ENCODE measurements at places on chromosomes 7 and 10.

DNA sequence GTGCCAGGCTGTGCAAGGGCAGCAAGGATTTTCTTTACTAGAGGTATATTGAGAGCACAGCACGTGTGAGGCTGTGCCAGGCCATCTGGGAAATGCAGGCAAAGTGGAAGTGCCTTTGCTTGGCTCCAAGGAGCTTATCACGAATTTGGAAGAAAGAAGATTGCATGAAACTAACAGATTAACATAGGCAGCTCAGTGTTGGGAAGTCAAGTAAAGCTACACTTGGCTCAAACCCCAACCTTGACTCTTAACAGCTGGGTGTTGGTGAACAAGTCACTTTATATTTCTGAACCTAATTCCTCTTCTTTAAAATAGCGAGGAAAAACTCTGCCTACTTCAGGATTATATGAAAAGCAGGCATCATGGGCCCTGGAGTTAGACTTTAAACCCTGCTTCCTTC lies 105.2 kb downstream of the PLCE1 start:
- no peak for DNase-seq

GRCh38 chr10:70223728-70224127 lies 9.5 kb downstream of the PPA1 start:
- DNase-seq, result no peak

DNA sequence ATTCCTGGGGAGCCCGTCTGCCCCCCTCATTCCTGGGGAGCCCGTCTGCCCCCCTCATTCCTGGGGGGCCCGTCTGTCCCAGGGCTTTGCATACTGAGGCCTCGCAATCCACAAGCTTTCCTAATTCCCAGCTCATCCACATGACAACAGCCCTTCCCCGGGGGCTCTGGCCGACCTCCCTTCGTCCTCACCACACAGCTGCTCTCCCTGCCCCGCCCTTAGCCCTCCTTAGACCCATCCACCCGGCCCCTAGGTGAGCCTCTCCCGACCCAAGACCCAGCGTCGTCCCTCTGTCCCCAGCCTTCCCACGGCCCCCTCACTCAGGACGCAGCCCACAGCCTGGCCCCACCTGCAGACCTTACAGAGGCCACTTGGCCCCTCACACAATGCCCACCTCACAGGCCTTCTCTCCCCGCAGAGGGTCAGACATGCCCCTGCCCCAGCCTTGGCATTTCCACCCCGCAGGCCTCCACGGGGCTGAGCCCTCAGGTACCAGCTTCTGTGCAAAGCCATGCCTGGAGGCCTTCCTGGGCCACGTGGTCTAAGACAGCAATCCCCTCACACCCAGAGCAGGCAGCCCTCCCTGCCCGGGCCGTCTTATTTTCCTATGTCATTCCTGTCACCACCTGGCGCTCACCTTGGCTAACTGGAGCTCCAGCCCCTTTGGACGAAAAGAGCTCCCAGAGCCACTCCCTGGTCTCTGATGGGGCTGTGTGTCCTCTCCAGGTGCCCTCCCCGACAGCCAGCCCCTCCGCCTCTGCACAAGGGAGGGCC lies 3.5 kb upstream of the FAM20C start:
- DNase-seq, result no peak

DNA sequence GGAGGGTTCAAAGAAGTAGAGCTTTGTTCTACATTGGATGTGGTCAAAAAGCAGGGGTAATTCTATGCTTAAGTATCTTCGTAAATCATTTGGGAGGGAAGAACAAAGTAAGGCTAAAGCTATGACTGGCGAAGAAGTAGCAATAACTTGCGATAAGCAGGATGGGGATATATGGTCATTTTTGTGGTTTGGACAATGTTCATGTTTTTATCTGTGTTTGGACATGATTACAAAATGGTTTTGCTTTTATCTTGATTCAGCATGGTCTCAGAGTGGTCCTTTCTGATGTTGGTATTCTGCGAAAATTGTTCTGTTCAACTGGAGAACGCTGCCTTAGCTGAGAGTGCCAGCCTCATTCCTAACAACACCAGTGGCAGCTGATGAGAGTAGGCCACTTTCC lies 208.8 kb downstream of the SEMA3A start:
- no peak for DNase-seq

GRCh38 chr10:43399320-43400310 lies 9.4 kb downstream of the HNRNPF start:
- DNase-seq, result no peak

DNA sequence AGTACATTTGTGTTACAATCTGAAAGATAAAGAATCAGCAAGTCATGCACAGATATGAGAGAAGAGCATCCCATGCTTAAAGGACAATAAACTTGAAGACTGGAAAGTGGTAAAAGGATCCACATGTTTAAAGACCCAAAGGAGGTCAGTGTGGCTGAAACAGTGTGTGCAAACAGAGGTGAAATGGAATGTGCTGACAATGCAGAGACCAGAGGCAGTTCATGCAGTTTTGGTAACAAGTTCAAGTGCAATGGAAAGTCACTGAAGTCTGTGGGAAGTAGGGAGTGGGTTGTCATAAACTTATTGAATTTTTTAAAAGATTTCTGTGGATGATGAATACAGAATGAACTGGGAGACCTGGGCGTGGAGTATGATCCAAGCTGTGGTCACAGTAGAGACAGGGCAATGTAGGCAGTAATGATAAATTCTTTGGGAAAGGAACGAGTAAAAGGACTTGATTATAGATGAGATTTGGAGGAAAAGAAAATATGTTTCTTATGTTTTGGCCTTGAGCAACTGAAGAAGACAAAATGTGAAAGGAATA lies 408.0 kb downstream of the HGF start:
- no peak for DNase-seq

DNA sequence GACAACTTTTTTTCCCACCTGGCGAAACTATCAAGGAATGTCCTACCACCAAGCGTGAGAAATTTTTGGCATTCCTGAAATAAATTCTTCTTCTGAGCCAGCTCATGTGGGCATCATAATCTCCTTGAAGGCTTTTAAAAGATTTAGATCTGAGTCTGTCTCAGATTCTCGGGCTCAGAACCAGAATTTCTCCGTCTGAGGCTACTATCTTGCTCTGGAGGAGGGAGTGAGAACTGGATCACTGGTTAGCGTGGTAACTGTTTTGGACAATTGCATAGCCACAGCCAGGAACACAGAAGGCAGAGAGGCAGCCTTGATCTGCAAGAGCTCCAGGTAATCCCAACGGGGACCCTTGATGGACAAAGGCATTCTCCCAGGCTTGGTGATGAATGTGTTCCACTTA lies 1.0 kb upstream of the PLAC9 start:
- DNase-seq, result no peak

All from CD8-positive, alpha-beta memory T cell (primary cell).